Substantia nigra (tissue), 51 donors: ENCODE measurements at places on chromosomes 7 and 10.

GRCh38 chr10:103276251-103276895 lies 565 bp upstream of the INA start:
- DNase-seq = no peak

- DNase-seq = no peak
Observed at GRCh38 chr10:79072041-79072441, 3.3 kb downstream of the ZMIZ1 start.

GRCh38 chr10:118958984-118959925 lies 70.3 kb upstream of the NANOS1 start:
- no peak for DNase-seq

DNA sequence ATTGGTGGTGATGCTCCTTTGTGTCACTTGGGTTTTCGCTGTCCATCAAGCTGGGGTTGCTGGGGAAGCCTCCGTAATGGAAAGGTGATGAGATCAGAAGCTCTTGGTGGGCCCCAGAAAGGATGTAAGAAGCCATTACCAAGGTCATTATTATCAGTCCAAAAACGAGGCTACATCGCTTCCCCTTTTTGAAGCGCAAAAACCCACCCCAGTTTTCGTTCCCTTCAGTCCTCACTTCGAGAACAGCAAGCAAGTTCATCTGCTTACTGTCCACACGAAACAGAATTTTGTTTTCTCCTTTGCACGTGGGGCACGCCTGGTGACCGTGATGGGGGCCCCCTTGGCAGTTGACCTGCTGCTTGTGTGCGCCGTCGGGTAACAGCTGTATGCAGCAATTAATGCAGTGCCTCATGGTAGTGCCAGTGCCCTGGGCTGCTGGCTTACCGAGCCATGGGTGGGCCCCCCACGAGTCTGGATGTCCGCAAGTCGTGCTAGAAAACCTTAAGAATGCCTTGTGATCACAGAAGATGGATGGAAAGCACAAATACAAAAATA lies 47.5 kb downstream of the CHST15 start:
- no peak for DNase-seq

- DNase-seq = peak; percentile 31
Observed at GRCh38 chr10:120456626-120457430, at the start of gene PLPP4. PLPP4 (plus strand) TSS chr10:120457227; CDS start chr10:120457306, 79 bp downstream.

- DNase-seq = peak; percentile 20
Observed at GRCh38 chr7:124085179-124085578, 52.3 kb upstream of the TMEM229A start.

- no peak for DNase-seq
Observed at GRCh38 chr7:70591643-70592042, 540.3 kb upstream of the GALNT17 start.

DNA sequence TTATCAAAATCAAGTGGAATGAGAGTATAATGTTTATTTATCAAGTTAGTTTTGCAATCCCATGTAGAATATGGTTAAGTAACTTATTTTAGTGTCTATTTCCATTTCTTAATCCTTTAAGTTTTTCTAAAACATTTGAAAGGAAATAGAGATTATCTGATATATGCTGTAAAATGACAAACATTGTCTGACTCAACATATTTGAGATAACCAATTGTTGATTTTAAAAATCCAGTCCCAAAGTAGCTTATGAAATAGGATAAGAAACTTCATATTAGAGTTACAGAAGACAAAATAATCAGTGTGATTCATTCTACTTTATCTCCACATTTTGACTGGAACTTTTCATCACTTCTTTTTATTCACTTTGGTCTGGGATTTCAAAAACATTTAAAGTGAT lies 38.7 kb upstream of the CDK1 start:
- no peak for DNase-seq

GRCh38 chr7:103821092-103821491 lies 168.4 kb downstream of the RELN start:
- no peak for DNase-seq

DNA sequence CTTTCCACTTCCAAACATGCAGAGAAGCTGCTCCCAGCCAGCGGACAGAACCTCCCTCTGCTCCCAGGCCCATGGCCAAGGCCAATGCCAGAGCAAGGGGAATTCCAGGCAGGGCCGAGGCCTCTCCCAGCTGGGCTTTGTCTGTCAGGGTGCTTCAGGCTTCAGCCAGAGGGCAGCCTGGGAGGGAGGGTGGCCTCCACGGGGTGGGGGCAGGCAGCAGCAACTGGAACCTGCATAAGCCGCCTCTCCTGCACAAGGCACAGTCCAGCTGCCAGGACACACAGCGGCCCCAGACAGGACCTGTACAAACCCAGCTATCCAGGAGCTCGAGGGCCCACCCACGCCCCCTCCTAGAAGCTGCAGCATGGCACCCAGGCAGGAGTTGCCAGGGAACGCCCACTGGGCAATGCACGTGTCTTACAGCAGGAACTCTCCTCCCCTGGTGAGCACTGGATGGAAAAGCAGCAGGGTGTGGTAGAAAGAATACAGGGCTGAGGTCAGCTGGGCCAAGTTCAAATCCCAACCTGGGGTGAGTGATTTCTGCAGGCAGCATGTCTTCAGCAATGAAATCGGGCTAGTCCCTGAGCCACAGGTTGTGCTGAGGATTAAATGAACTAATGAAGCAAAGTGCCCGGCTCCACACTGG lies 7.6 kb downstream of the FAM53B start:
- peak; percentile 78 for DNase-seq

- no peak for DNase-seq
Observed at GRCh38 chr7:43750016-43750887, 8.2 kb upstream of the BLVRA start.

GRCh38 chr10:87739703-87740102 lies 78.3 kb downstream of the ATAD1 start:
- no peak for DNase-seq

DNA sequence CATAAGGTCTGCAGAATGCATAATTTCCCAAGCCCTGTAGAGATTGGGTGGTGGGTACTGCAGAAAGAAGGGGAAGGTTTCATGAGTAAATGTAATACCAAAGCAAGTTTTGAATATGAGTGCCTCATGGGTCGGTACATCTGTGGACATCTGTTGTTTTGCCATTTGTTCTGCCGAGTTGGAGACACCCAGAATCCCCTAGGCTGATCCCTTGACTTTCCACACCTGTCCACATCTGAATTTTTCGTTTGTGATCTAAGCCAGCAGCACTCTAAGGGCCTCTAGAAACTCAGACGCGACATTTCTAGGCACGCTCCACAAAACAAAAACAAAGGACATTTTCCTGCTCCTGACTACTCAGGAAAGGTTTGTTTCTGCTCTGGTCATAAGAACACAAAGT lies 11.7 kb upstream of the SLF2 start:
- DNase-seq = no peak

DNA sequence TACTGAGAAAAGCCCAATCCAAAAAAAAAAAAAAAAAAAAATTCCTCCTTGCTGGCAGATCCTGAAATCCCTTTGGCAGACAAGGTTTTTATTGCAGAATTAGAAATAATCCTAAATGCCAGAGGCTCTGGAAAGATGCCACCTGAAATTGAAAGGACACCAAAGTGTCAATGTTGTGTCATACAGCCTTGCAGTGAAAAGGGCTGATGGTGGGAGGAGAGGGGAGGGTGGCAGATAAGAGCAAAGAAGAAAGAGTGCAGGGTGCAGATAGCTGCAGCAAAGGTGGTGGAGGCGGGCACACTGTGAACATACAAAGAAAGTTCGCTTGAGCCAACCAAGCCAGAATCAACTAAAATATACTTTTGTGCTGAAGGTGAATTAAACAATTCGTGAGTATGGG lies 8.2 kb upstream of the OPTN start:
- DNase-seq = no peak

DNA sequence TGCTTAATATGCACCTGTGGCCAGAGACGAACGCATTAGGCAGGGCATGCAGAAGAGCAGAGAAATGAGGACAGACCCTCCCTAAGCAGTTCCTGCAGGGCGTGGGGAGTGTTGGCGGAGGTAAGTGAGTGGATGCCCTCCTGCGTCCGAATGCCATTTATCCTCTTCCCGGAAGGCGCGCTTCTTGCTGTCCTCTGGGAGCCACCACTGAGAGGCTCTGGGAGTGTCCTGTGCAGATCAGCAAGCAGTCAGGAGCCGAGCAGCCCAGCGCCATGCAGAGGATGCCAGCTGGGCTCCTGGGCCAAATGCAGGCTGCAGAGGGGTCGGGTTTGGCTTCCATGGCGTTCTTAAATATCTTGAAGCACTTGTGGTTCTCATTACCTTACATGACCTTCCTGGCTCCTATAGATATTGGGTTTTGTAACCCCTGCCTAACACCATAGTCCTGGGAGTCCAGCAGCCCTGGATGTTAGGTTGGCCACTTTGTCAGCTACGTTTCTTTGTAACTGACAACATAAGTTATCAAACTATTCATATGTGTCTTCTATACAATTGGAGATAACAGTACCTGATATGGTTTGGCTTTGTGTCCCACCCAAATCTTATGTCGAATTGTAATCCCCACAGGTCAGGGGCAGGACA lies 30.0 kb upstream of the SLIT1 start:
- no peak for DNase-seq

DNA sequence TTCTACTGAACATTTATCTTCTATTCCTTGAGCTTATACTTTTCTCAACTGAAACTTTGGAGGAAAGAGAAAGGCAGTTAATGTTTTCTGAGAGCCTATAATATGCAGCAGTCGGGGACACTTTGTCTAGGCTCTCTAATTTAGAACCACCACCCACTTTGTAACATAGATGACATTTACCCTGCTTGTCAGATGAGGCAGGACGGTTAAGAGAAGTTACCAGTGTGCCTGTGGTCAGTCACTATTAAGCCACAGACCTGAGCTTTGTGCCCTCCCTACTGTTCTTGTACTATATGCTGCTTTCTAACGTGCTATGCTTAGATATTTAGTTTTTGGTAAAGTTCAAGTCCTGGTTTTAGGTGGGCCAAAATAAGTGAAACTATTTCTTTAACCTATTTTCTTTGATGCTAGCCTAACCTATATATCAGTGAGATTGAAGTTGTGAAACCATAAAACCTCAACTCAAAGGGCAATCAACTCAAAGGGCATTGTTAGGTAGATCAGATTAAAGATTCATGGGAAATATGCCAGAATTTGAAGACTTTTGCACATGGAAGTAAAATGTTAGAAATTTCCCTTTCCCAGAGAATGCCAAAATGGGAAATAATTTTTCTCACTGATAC lies 156.5 kb upstream of the AGR3 start:
- DNase-seq = no peak

GRCh38 chr10:120832106-120832505 lies 19.1 kb upstream of the WDR11 start:
- no peak for DNase-seq

- DNase-seq = no peak
Observed at GRCh38 chr7:84823530-84823929, 363.3 kb downstream of the SEMA3D start.

DNA sequence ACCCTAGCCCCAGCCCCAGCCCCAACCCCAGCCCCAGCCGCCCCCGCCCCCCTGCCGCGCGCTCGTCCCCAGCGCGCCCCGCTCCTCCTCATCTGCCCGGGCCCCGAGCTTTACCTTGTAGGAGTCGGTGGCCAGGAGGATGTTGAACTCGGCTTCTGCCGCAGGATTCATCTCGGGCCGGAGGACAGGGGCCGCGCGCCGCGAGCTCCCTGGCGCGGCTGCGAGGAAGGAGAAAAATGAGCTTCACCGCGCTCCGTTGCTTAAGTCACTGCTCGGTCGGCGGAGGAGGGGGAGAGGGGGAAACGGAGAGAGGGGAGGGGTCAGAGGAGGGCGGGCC lies at the start of gene NAMPT:
Gene NAMPT (minus strand): TSS at position 270 of the 337 bp plus-strand sequence. CDS start 99 bp downstream, at position 171.
- DNase-seq = no peak

DNA sequence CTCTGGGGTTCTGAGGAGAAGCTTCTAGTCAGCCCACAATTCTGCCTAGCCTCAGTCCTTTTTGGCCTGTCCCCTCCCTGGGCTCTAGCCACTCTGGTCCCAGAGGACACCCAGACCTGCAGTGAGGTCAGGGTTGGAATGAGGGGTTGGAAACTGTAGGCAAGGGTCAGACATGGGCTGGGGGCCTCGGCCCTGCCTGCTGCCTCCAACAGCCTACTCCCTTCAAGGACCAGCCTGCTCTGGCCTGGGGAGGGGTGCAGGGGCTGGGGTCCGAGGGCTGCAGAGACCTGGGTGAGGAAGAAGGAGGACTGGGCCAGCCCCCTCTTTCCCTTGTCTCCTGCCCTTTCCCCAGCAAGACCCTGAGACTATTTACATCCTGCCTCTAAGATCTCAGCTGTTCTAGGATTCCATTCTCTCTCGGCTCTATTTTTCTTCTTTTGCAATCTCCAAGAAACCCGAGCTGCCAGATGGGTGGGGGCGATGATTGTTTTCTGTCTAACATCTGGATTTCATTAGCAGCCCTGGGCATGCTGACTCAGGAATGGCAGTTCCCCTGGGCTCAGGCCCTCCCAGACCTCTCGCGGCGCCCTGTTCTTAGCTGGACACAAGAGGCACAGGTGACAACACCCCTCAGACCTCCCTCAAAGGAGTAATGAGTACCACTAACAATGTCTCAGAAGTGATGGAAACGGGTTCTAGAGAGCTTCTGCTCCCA lies 23.1 kb downstream of the ZCCHC24 start:
- no peak for DNase-seq

DNA sequence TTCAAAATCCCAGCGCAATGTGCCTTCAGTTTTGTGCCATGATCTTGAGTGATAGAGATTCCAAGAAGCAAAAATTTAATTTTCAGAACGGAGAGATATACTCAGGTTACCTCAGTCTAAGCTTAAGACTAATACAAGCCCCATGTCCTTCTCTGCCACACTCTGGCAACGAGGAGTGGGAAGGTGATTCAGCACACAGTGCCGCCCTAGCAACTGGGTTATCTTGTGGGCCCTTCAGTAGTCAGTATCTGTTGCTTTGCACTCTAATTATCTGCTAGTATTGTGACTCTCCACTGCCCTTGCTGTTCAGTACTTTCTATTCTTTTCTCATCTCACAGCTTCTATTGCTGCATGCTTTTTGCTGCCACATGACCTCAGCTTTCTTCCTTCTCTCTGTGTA lies 39.2 kb upstream of the MKLN1 start:
- DNase-seq = no peak

GRCh38 chr10:48944171-48944570 lies 4.5 kb upstream of the LRRC18 start:
- DNase-seq = no peak

- DNase-seq = no peak
Observed at GRCh38 chr7:95897557-95898251, 125.3 kb downstream of the DYNC1I1 start.

DNA sequence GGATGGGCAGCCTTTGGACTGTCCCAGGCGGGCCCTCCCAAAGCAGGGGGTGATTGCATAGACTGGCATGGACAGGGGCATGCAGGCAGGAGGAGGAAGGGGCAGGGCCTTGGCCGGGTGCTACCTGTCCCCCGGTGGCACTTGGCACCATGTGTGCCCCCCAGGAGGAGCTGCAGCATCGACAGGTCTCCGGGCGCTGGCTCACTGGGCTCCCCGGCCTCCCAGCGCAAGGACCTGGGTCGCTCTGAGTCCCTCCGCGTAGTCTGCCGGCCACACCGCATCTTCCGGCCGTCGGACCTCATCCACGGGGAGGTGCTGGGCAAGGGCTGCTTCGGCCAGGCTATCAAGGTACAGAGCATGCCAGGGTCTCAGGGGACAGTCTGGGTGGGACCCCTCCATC lies 23.2 kb downstream of the LIMK1 start:
- no peak for DNase-seq

- no peak for DNase-seq
Observed at GRCh38 chr10:77890097-77890496, 36.5 kb downstream of the DLG5 start.

- no peak for DNase-seq
Observed at GRCh38 chr7:131741446-131741845, 185.0 kb upstream of the PODXL start.

- no peak for DNase-seq
Observed at GRCh38 chr10:79629955-79630327, 19.2 kb downstream of the SFTPA1 start.
